ENCODE measurements at places on chromosomes 7 and 10. TPM values are rescaled to one million over a fixed set of nuclear protein-coding genes. Genes with fewer than 3 reads are reported as not detected.

SPDYE9 gene
- total RNA-seq = not detected

ASAH2 gene
- total RNA-seq = 1.8 TPM

GLI3 gene
- total RNA-seq = not detected

STK31 gene
- not detected for total RNA-seq

ENO4 gene
- total RNA-seq = not detected

BTBD16 gene
- not detected for total RNA-seq

GNGT1 gene
- not detected for total RNA-seq

CDC14C gene
- total RNA-seq = not detected

CAV2 gene
- total RNA-seq = not detected

GRCh38 chr7:111518264-111518663 lies 44.0 kb downstream of the IMMP2L start:
- DNase-seq = no peak
- H3K27ac ChIP-seq = no peak overlapping the region
- no peaks in the 10 kb centered on the region for H3K27me3 ChIP-seq
- H3K4me3 ChIP-seq = no peak overlapping the region
- H3K4me1 ChIP-seq = peaks cover 6% of the 10 kb centered on the region
- H3K36me3 ChIP-seq = peaks cover 47% of the 10 kb centered on the region

GRCh38 chr10:44949915-44950314 lies 9.7 kb upstream of the RASSF4 start:
- H3K27ac ChIP-seq = no peak overlapping the region
- peaks cover 2% of the 10 kb centered on the region for H3K27me3 ChIP-seq
- no peak for DNase-seq
- no peak overlapping the region for H3K4me3 ChIP-seq

GRCh38 chr10:121527690-121528089 lies 70.6 kb downstream of the FGFR2 start:
- H3K4me1 ChIP-seq = no peaks in the 10 kb centered on the region
- peaks cover 2% of the 10 kb centered on the region for H3K27me3 ChIP-seq
- H3K27ac ChIP-seq = no peak overlapping the region
- no peak for DNase-seq
- no peak overlapping the region for H3K4me3 ChIP-seq

- no peaks in the 10 kb centered on the region for H3K4me1 ChIP-seq
- no peak for DNase-seq
- H3K27ac ChIP-seq = no peak overlapping the region
- H3K4me3 ChIP-seq = no peak overlapping the region
These were observed 21.3 kb downstream of the DLG5 start for GRCh38 chr10:77905086-77905748.

GRCh38 chr7:37234334-37234733 lies 214.3 kb downstream of the ELMO1 start:
- no peak overlapping the region for H3K27ac ChIP-seq
- no peak overlapping the region for H3K4me3 ChIP-seq
- peaks cover 12% of the 10 kb centered on the region for H3K4me1 ChIP-seq
- no peaks in the 10 kb centered on the region for H3K27me3 ChIP-seq
- DNase-seq = no peak
- H3K36me3 ChIP-seq = peaks cover 10% of the 10 kb centered on the region

DNA sequence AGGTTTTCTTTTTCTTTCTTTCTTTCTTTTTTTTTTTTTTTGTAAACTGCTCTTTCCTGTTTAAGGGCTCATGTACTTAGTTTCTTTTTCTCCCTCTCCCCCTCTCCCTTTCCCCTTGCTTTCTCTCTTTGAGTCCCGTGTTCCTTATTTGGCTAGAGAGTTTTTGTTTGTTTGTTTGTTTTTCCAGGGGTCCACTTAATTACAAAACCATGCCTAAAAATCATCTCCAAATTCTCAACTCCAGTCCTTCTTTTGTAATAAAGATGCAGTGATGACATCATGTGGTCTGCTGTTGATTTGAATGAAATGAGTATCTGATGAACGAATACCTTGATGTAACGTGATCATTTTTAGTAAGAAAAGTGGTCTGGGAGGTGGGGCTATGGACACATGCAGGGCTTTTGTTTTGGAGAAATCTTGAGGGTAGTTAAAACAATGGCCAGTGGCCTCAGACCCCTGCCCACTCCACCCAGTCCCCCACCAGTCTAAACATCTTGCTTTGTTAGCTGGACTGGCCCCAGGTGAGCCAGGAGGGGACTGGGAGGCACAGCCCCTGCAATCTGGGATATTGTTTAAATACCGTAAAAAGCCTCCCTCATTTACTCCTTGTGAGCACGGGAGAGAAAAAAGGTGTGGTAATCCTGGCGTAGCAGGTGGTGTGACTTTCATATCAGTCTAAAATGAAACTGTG lies 165.7 kb downstream of the LRMDA start:
- no peak for DNase-seq
- peaks cover 8% of the 10 kb centered on the region for H3K27me3 ChIP-seq
- H3K27ac ChIP-seq = no peak overlapping the region
- no peaks in the 10 kb centered on the region for H3K4me1 ChIP-seq
- no peak overlapping the region for H3K4me3 ChIP-seq
- H3K36me3 ChIP-seq = no peaks in the 10 kb centered on the region

DNA sequence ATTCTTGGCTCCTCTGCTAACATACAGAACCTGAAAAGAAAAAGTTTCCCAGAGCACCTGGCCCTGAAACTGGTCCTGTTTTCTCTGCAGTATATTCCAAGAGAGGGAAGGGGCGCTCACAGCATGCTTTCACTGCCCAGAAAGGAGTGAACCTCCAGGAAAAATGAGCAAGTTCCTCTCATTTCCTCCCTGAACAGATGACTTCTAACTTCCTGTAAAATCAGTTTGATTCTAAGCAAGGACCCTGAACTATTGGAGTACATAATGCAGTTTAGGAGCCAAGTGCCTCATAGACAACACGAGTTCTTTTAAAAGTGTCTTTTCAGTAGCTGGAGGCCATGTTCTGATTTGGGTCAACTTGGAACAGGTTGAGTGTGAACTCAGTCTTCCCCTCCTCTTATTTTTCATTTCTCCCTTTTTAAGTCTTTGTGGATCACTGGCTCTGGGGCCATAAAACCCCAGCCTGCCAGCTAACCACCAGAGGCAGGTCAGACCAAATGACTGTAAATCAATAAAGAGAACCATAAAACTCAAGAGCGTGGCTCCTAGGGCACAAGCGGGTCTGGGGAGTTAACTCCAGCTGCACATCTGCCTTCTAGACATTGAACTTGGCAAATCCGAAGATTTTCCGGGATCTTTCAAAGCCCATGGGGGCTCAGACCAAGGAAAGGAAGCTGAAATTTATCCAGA lies 5.9 kb upstream of the LRRC18 start:
- H3K27me3 ChIP-seq = no peaks in the 10 kb centered on the region
- no peak for DNase-seq
- no peaks in the 10 kb centered on the region for H3K4me1 ChIP-seq
- H3K36me3 ChIP-seq = no peaks in the 10 kb centered on the region
- no peak overlapping the region for H3K4me3 ChIP-seq

GRCh38 chr7:36884351-36884750 lies 160.1 kb upstream of the AOAH start:
- peaks cover 58% of the 10 kb centered on the region for H3K36me3 ChIP-seq
- H3K4me3 ChIP-seq = no peak overlapping the region
- H3K4me1 ChIP-seq = no peaks in the 10 kb centered on the region
- H3K27me3 ChIP-seq = no peaks in the 10 kb centered on the region

DNA sequence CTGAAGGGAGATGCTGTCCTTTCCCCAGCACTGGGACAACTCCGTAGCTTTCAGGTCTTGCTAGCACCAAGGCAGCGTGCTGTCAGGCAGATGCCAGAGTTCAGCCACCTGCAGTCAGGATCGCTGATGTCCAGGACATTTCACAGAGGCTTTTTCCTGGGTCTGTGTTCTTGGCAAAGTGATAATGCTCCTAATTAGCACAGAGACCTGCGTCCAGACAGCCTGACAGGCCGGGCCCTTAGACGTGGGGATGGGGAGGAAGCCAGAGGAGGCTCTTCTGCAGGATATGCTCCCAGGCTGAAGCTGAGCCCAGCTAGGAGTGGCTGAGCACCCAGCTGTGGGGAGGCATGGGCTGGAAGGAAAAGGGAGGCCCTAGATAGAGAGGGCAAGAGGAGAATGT lies 82.5 kb upstream of the TBX20 start:
- H3K4me3 ChIP-seq = no peak overlapping the region
- no peaks in the 10 kb centered on the region for H3K4me1 ChIP-seq
- H3K27ac ChIP-seq = no peak overlapping the region
- peaks cover 1% of the 10 kb centered on the region for H3K27me3 ChIP-seq
- DNase-seq = no peak
- no peaks in the 10 kb centered on the region for H3K36me3 ChIP-seq

GRCh38 chr10:43174969-43175368 lies 36.7 kb downstream of the CSGALNACT2 start:
- peaks cover 21% of the 10 kb centered on the region for H3K4me1 ChIP-seq
- no peak overlapping the region for H3K4me3 ChIP-seq
- no peak for DNase-seq
- peaks cover 60% of the 10 kb centered on the region for H3K36me3 ChIP-seq

DNA sequence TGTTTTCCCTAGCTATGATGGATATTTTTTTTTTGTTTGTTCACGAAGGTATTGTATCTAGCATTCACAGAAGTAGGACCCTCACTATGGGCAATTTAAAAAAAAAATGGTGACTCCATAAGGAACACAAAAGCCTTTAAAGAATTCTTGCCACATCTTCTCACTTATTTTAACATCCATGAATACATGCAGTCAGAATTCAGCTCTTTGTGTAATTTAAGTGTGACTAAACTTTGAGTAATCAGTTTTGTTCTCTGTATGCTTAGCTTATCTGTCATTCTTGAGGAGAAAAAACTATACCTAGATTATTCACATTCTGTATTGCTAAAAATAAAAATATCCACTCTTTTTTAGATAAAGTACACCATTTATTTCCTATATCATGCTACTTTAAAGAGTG lies 313.2 kb upstream of the KCND2 start:
- H3K4me1 ChIP-seq = no peaks in the 10 kb centered on the region
- H3K27me3 ChIP-seq = no peaks in the 10 kb centered on the region
- DNase-seq = no peak
- H3K27ac ChIP-seq = no peak overlapping the region
- H3K4me3 ChIP-seq = no peak overlapping the region
- no peaks in the 10 kb centered on the region for H3K36me3 ChIP-seq

DNA sequence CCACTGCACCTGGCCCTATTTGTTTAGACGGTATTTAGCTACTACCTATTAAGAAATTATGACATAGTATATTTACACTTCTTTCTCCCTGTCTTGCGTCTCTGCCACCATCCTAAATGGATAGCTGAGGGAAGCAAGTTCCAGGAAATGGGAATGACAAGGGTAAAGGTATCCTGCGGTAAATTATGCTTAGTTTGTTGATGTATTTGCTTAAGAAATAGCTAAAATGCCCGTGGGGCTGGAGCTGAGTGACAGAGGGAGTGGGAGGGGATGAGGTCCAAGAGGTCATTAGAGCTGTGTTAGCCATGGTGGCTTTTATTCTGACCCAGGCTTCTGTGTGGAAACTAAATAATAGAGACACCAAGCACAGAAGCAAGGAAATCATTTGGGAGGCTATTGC lies 29.0 kb upstream of the UBE2D1 start:
- DNase-seq = no peak
- H3K4me3 ChIP-seq = no peak overlapping the region
- peaks cover 19% of the 10 kb centered on the region for H3K27me3 ChIP-seq
- no peaks in the 10 kb centered on the region for H3K4me1 ChIP-seq

DNA sequence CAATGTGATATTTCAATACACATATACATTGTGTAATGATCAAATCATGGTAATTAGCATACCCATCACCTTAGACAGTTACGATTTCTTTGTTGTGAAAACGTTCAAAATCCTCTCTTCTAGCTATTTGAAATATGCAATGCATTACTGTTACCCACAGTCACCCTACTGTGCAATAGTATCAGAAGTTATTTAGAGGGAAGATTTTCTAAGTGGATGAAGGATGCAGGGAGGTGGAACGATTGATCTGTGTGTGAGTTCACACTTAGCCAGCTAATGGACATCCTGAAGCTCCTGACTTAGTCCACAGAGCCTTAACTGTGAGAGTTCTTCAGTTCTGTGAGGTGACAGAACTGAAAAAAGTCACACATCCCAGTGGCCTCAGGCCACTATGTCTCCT lies 97.2 kb upstream of the LAMB4 start:
- H3K27me3 ChIP-seq = no peaks in the 10 kb centered on the region
- no peak overlapping the region for H3K4me3 ChIP-seq
- no peak for DNase-seq
- H3K36me3 ChIP-seq = no peaks in the 10 kb centered on the region
- H3K27ac ChIP-seq = no peak overlapping the region
- H3K4me1 ChIP-seq = no peaks in the 10 kb centered on the region

DNA sequence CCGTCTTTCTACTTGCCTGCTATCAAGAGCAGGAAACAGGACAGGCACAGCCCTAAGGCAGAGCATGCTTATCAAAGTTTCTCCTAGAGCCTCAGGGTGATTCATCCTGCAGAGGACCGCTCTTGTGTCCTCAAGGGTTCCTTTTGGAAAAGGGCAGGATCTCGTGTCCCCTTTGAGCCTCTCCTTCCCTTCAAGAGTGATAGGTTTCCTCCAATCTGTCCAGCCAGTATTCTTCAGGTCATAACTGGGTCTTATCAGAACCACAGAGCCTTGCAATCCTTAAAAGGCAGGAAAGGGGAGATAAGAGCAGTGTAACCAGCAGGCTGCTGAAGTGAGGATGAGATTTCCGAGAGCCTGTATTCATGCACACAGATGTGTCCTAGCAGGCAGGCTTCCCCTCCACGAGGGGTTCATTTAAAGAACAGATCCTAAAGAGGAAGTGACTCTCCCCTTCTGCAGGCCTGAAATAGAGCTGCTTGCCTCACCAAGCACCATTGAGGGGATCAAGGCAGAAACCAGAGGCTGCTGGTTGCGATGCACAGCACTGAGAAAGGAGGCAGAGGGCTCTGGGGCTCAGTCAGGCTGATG lies 90.5 kb upstream of the SVIL start:
- H3K27me3 ChIP-seq = no peaks in the 10 kb centered on the region
- DNase-seq = no peak
- no peak overlapping the region for H3K27ac ChIP-seq
- no peak overlapping the region for H3K4me3 ChIP-seq
- peaks cover 22% of the 10 kb centered on the region for H3K4me1 ChIP-seq
- H3K36me3 ChIP-seq = peaks cover 7% of the 10 kb centered on the region

- H3K27ac ChIP-seq = no peak overlapping the region
- H3K4me1 ChIP-seq = peaks cover 6% of the 10 kb centered on the region
- no peak for DNase-seq
- no peak overlapping the region for H3K4me3 ChIP-seq
These were observed 1.7 kb downstream of the PTPRN2 start for GRCh38 chr7:158585721-158586498.

- no peak for DNase-seq
- H3K36me3 ChIP-seq = peaks cover 2% of the 10 kb centered on the region
- H3K27me3 ChIP-seq = no peaks in the 10 kb centered on the region
- H3K27ac ChIP-seq = no peak overlapping the region
These were observed 17.8 kb downstream of the PYROXD2 start for GRCh38 chr10:98397089-98397600.

- H3K36me3 ChIP-seq = no peaks in the 10 kb centered on the region
- no peak overlapping the region for H3K4me3 ChIP-seq
- H3K27ac ChIP-seq = no peak overlapping the region
- no peak for DNase-seq
- H3K4me1 ChIP-seq = no peaks in the 10 kb centered on the region
- H3K27me3 ChIP-seq = no peaks in the 10 kb centered on the region
These were observed 617.4 kb downstream of the CCSER2 start for GRCh38 chr10:84945791-84946190.

- H3K4me3 ChIP-seq = no peak overlapping the region
- peaks cover 7% of the 10 kb centered on the region for H3K36me3 ChIP-seq
- H3K4me1 ChIP-seq = peaks cover 27% of the 10 kb centered on the region
- no peak for DNase-seq
- no peak overlapping the region for H3K27ac ChIP-seq
- no peaks in the 10 kb centered on the region for H3K27me3 ChIP-seq
These were observed 95.7 kb upstream of the SVIL start for GRCh38 chr10:29730458-29730857.

- peaks cover 73% of the 10 kb centered on the region for H3K36me3 ChIP-seq
- H3K4me1 ChIP-seq = peaks cover 14% of the 10 kb centered on the region
These were observed 36.3 kb downstream of the GARS1 start for GRCh38 chr7:30630986-30631385.
